ENCODE measurements at places on chromosomes 5 and 9.

GRCh38 chr9:115862021-115862420 is 291.6 kb upstream of the PAPPA start:
- no peak for DNase-seq

- DNase-seq = no peak
These were observed 563.9 kb upstream of the ADAMTS16 start for GRCh38 chr5:4576161-4576748.

DNA sequence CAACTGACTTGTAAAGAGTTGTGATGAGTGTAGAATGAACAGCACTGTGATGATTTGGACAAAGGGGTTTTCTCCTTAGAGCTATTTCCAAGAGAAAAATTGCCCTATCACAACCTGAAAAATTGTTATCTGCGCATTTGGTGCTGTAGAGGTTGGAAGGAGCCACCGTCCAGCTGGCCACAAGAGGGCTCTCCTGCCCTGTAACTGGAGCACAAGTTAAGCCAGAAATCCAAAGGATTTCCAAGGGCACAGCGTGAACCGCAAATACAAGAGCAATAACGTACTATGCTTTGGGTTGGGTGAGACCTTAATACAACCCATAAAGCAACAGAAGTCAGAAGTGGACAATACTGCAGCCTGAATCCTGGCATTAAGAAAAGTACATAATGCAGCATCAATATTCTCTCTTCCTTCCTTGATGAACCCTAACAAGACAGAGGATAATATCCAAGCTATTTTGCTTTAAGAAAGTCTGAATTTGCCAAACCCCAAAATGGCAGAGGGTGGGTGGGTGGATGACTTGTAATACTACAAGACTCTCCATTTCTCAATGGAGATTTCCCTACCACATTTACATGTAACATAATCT is 56.8 kb upstream of the SMIM32 start:
- peak; percentile 78 for DNase-seq

DNA sequence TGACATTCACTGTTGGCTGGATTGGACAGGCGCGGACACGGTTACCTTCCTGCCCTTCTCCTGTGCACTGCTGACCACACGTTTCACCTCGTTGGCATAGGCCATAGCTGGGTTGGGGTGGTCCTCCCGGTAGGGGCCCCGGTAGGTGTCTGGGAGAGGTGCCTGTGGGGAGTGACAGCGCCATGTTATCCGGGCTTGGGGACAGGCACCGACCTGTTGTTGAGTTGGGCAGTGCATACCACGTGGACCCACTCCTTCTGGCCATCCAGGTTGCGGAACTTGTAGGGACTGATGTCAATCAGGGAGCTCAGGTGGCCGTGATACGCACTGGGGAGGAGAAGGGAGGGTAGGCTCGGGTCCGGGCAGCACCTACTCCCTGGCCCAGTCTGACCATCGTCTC is 8.2 kb downstream of the PHYKPL start:
- no peak for DNase-seq

GRCh38 chr5:89989776-89990175 is 419.8 kb downstream of the CETN3 start:
- no peak for DNase-seq

DNA sequence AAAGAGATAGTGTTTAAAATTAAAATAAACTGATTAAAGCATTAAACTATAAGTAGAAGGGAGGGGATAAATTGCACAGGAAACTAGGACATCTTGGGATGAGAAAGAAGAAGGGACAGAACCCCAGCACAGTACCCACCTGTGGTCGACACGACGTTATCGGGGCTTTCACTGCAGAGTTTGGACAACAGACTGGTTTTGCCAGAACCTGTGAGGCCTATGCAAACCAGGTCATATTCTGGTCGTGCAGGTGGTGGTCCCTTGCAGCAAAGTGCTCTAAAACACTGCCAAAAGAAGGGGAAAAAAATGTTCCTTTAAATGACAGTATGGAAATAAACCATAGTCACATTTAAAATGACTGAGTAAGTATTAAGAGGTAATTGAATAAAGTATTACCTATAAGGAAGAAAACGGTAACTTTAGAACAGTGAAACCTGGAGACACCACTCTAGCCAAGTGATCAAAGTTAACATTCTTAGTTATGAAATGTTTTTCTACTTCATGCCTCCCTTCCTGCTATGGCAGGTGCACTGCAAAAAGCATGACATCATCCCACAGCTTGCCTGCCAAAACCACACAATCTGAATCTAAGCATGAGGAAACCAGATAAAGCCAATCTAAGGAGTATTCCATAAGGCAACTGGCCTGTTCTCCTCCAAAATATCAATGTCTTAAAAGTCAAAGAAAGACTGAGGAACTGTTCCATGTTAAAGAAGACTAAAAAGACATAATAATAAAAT is 138.6 kb downstream of the ARL15 start:
- DNase-seq = no peak

DNA sequence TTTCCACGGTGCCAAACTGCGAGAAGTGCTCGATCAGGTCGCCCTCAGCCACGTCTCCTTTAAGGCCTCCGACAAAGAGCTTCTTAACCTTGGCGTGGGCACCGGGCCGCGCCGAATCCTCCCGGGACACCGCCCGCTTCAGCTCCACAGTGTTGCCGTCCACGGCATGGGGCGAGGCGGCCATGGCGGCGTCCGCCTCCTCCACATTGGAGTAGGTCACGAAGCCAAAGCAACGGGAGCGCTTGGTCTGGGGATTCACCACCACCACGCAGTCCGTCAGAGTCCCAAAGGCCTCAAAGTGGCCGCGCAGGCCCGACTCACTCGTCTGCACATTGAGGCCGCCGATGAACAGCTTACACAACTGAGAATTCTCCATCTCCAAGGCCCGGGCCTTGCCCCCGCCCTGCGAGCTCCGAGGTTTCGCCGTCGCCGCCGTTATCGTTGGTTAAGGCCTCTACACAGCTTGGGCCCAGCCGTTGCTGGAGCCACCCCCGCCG is 424 bp downstream of the HNRNPA0 start:
- no peak for DNase-seq

DNA sequence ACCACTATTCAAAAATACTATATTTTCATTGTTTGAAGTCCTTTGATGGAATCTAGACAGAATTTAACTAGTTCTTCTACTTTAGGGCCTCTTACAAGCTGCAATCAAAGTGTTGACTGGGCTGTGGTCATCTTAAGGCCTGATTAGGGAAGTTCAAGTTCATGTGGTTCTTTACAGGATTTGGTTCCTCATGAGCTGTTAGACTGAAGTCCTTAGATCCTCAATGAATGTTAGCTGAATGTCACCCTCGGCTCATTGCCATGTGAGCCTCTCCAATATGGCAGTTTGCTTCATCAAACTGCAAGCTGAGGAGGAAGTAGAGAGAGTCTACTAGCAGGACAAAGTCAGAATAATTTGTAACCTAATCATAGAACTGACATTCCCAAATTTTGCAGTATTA is 135.1 kb downstream of the CSNK1G3 start:
- no peak for DNase-seq

GRCh38 chr5:56356121-56356835 is 123.1 kb upstream of the ANKRD55 start:
- peak; percentile 46 for DNase-seq

DNA sequence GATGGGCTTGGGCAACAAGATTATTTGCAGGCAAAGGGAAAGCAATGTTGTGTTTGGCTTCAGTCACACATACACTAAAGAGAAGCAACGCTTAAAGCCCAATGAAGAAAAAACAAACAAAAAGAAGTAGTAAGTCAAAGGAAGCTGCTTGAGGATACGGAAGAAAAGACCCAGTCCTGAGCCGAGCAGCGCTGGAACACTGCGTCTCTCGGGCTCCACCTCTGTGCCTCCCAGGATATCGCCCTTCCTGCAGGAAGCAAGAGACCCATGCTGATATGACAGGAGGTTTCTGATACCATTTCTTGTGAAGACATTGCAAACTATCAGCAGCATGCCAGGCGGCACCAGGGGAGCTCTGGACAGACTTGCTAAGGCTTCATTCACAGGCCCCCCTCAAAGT is 9.9 kb downstream of the GNAQ start:
- no peak for DNase-seq

GRCh38 chr5:157574456-157575380 is 857 bp downstream of the ADAM19 start:
- no peak for DNase-seq

DNA sequence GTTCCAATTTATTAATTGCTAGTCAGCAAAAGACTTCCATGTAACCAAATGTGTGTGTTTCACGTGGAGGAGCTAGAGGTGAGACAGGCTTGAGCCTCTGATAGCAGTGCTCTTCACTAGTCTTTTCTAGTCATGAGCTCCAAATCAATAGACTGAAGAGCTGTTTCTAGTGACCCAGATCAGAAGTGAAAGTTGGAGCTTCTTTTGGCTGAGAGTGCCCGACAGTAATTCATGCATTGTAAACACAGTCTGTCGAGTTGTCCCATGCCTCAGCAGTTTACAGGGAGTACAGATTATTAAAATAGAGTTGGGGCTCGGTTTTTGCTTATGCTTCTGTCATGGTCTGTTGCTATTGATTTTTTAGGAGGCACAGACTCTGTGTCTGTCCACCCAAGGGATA is 793.1 kb downstream of the DTWD2 start:
- DNase-seq = no peak

- DNase-seq = no peak
These were observed 47.7 kb downstream of the LIX1 start for GRCh38 chr5:97094579-97095317.

DNA sequence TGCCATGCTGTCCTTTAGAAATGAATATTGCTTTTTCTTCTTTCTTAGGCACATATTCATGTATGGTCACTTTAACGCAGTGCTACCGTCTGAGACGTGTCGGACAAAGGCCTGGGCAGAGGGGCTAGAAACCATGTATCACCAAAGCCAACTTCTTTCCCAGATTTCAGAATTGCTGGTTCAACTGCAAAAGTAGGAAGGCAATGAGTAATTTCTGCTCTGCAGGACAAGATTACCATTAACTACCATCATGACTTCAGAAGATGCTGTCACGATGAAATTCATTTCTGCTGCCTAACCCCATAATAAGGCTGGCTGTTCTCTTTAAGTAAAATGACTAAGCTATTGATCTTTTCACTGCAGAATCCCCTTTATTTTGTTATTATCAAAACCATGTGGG is 306.7 kb downstream of the PDE4D start:
- no peak for DNase-seq

- DNase-seq = peak; percentile 27
These were observed 17.6 kb upstream of the SETX start for GRCh38 chr9:132372177-132373095.
